SK-N-SH (cell line): ENCODE measurements at places on chromosomes 4 and X.

- no peak for DNase-seq
These were observed 95.3 kb downstream of the AFF1 start for GRCh38 chr4:87030124-87030523.

- no peak for DNase-seq
These were observed 31.5 kb downstream of the GRIA3 start for GRCh38 chrX:123215397-123216089.

- no peak for DNase-seq
These were observed 111.2 kb downstream of the ELOVL6 start for GRCh38 chr4:110087070-110087708.

DNA sequence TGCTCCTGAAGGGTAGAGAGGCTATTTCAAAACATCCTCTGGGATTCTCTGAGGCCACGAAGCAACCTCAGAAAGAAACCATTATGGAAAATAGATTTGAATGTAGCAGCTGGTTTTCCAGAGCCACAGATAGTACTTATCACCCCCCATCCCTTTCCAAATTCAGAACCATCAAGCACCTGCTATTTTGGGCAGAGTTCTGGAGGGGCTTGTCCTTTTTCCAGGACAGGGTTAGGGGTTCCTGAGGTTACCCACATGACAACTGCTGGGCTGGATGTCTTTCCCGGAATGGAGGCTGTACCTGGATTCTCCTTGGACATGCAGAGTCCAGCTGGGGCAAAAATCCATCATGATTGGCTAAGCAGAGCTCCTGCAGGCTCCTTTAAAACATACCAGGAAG lies 22.0 kb upstream of the ZXDA start:
- DNase-seq: no peak

- DNase-seq: peak; percentile 68
These were observed 25.1 kb downstream of the SETD7 start for GRCh38 chr4:139530833-139531427.

GRCh38 chr4:1126506-1126905 lies 13.1 kb upstream of the RNF212 start:
- DNase-seq: no peak

- no peak for DNase-seq
These were observed 8.7 kb upstream of the SHOX start for GRCh38 chrX:621705-622503.

DNA sequence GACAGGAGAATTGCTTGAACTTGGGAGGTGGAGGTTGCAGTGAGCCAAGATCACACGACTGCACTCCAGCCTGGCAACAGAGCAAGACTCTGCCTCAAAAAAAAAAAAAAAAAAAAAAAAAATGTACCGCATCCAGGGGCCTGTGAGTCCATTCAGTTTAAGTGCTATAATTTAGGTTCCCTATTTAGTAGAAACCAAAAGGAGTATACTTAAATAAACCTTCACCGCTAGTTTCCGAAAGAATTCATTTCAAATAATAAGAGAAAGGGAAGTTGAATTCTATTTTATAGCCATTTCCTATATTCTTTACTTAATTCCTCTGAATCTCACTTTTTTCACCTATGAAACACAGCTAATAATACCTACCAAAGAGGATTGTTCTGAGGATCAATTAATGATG lies 20.8 kb upstream of the LRBA start:
- no peak for DNase-seq

DNA sequence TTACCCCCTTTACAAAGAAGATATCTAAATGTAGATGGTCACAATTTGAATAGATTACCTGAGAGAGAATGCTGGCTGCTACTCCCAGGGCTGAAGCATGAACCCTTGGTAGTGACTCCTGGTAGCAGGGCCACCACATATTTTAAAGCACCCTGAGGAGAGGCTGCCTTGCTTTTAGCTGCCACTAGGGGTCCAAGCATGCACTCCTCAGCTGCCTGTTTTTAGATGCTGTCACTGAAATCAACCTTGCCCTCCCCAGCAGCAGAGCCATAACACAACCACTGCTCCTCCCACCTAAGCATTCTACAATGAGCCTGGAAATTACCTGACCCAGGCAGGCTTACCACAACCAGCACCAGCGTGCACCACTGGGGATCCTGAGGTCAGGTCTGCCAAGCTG lies 850.9 kb downstream of the FAM133A start:
- DNase-seq: peak; percentile 7

DNA sequence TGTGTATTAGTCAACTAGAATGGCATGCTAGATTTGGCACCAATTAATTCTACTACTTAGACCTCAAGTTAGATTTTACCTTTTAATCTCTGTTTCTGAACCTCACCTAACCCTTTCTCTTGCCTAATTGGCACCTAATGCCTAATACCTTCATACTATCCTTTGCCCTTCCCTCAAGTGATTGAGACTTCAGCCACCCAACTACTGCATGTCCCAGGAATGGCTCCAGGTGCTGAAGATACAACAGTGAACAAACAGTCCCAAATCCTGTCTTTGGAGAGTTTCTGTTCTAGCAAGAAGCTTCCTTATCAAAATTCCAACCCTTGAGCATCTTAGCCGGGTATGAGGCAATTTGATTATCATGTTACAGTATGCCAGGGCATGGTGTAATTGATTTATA lies 139.9 kb downstream of the CPE start:
- DNase-seq: no peak

- DNase-seq: no peak
These were observed 32.2 kb downstream of the SMS start for GRCh38 chrX:21972721-21973120.

- no peak for DNase-seq
These were observed 142.0 kb upstream of the TEX13D start for GRCh38 chrX:124190440-124190839.

DNA sequence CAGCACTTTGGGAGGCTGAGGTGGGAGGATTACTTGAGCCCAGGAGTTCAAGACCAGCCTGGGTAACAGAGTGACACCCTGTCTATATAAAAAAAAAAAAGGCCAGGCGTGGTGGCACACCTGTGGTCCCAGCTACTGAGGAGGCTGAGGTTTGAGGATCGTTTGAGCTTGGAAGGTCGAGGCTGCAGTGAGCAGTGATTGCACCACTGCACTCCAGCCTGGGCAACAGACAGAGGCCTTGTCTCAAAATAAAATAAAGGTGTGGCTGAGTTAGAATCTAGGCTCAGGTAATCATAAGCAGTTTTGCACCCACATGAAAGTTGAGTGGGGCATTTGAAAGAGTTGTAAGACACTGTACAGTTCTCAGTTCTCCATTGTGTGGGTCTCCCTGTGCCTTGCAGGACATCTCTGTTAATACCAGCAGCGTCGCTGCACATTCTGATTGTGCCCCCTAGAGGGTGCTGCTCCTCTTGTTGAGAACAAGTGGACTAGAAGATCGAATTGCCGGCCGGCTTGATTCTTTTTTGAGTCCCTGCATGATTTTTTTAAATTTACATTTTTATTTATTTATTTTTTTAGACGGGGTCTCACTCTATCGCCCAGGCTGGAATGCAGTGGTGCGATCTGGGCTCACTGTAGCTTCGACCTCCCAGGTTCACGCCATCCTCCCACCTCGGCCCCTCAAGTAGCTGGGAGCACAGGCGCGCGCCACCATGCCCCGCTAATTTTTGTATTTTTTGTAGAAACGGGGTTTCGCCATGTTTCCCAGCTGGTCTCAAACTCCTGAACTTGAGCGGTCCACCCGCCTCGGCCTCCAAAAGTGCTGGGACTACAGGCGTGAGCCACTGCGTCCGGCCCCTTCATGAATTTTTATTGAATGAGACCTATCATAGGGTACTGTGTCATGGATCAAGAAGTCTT lies 73.6 kb upstream of the RBMX start:
- peak; percentile 66 for DNase-seq

DNA sequence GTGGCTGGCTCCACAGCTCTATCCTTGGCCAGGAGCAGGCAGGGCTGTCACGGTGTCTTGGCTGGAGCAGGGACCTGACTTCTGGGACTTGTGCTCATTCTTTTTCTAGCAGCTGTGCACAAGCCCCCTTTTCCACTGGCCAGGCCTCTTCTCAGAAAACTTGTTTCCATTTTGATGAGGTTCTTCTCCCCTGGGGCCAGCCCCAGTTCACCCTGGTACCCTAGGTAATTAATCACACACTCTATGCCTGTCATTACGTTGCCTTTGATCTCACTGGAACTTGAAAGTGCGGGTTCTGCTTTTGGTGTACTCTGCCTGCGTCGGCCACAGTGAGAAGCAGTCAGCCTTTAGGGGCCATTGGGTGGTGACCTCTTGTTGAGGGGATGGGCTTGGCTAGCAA lies 26.6 kb downstream of the DRD5 start:
- DNase-seq: no peak

DNA sequence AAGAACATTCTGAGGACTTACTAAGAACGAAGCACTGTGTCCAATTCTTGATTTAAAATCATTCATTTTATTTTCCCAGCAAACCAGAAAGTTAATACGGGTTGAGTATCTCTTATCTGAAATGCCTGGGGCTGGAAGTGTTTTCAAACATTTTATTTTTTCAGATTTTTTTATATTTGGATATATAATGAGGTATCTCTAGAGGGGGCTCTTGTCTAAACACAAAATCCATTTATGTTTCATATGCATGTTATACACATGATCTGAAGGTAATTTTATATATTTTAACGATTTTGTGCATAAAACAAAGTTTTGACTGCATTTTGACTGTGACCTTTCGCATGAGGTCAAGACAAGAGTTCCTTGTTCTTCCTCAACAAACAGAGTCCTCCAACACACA lies 320.9 kb downstream of the ASMT start:
- no peak for DNase-seq

- DNase-seq: no peak
These were observed 27.6 kb downstream of the ELOVL6 start for GRCh38 chr4:110170861-110171260.

DNA sequence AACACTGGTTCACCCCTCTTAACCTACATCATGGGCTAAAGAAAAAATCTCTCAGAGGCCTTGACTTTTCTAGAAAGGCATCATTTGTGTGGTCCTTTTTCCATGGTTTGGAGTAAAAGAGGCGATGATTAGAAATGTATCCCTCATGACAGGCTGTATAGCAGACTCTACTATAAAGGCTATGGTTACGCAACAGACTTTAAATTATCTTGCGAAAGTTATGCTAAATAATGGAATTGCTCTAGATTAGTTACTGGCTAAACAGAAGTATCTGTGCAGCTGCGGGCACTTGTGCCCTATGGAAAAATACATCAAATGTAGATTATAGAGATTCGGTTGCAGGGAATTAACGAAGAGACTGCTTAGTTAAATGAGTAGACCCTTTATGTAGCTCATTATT lies 101.6 kb downstream of the TMEM47 start:
- DNase-seq: no peak
